ENCODE measurements at places on chromosomes 5 and 9. TPM values are rescaled to one million over a fixed set of nuclear protein-coding genes. Genes with fewer than 3 reads are reported as not detected.

Gene ZNF608
- total RNA-seq: 12.8 TPM

Gene ADAMTSL1
- total RNA-seq: 8.2 TPM

Gene SLC1A3
- not detected for total RNA-seq

Gene NUDT12
- not detected for total RNA-seq

Gene NREP
- 2.7 TPM for total RNA-seq

Gene RAD17
- 61.7 TPM for total RNA-seq

Gene WWC1
- total RNA-seq: not detected

Gene DMRT2
- total RNA-seq: not detected

Gene ZNF169
- 15.5 TPM for total RNA-seq

Gene CBY3
- total RNA-seq: not detected

Gene SPAAR
- total RNA-seq: not detected

Gene EXOC3
- total RNA-seq: 24.4 TPM

Gene PNPLA7
- 3.3 TPM for total RNA-seq

Gene SLC6A3
- not detected for total RNA-seq

Gene CD14
- not detected for total RNA-seq

Gene INSL4
- total RNA-seq: not detected

Gene ALDH1A1
- not detected for total RNA-seq

Gene CDH6
- not detected for total RNA-seq

Gene ACTBL2
- total RNA-seq: not detected

Gene GPR107
- total RNA-seq: 9.6 TPM

Gene ZMAT2
- total RNA-seq: 20.6 TPM

Gene EMB
- 166 TPM for total RNA-seq
